ENCODE measurements at places on chromosomes 4 and X.

GRCh38 chr4:89324671-89325070 lies 17.1 kb upstream of the GPRIN3 start:
- DNase-seq, result peak; percentile 25

DNA sequence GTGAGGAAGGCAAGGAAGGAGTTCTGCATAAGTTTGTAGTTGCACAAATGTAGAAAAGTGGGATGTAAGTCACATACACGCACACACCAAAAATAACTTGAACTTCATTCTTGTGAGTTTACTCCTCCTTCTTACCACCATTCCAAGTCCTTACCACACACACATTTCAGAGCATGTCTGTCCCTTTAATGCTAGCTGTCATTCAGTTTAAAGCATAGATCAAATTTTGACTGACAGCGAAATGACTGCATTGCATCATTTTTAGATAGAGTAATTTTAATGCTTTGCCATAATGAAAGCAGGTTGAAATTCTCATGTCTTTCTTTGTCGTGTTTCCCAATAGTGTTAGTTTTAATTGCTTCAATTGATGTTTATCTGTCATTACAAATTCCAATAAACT lies 629.6 kb upstream of the HTR2C start:
- DNase-seq, result no peak

DNA sequence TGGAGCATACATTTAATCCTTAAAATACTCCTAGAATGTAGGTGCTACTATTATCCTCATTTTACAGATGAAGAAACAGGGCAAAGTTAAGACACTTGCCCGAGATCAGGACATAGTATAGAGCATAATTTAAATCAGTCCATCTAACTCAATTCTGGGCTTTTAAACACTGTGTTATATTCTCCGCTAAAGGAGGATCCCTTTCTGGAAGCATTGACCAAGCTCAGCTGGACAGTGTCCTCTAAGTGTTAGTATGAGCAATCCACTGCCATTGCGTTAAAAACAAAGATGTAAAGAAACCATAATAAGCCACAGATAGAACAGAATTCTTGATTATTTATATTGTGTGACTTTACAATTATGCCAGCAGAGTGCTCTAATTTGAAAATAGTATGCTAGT lies 207.0 kb downstream of the ARHGAP24 start:
- DNase-seq, result no peak

GRCh38 chr4:19010761-19011160 lies 989.2 kb upstream of the LCORL start:
- DNase-seq, result no peak

DNA sequence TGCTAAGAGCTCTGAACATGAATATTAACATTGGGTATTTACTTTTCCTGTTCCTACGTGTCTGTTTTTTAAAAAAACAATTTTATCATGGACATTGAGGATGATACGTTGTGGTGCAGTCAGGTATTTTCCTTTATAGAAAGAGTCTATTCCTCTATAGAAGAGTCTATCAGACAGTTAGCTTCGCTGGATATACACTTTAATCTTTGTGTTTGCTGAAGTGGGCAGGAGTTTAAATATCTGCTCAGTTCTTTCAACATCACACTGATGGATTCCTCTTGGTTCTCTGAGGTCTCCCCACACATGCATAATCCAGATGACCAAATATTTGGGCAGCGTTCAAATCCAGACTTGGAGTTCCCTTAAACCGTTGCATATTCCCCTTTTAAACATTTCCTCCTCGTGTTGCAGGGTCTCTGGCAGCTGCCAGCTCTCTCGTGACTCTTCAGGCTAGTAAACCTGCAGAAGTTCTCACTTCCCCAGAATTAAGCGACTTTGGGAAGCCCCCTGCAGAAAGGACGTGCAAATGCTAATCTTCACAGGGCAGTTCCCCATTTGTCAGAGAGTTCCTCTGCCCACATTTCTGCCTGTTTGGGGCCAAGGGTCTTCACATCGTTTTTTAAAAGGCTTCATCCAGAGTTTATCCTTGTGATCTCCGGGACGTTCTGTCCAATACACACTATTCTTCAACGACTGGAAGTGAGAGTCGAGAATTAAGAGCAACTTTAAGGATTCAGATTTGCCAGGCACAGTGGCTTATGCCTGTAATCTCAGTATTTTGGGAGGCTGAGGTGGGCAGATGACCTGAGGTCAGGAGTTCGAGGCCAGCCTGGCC lies 20.5 kb upstream of the DHRSX start:
- DNase-seq, result no peak

DNA sequence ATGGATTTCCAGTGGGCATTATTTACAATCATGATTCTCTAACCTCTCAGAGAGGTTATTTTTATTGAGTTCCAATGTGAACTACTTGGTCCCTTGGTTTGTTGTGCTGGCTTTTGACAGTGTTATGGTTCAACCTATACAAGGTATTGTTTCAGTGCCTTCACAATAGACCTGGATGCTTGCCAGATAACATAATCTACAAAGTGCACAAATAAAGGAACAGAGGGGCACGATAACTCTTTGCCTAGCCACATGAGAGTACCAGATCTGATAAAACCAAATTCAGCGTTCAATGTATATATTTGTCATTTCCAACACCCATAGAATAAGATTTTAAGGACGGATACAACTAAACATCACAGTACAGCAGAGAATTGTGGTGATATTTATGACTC lies 120.8 kb downstream of the RASL11B start:
- no peak for DNase-seq

GRCh38 chr4:53987761-53988171 lies 76.6 kb downstream of the CHIC2 start:
- peak; percentile 45 for DNase-seq

DNA sequence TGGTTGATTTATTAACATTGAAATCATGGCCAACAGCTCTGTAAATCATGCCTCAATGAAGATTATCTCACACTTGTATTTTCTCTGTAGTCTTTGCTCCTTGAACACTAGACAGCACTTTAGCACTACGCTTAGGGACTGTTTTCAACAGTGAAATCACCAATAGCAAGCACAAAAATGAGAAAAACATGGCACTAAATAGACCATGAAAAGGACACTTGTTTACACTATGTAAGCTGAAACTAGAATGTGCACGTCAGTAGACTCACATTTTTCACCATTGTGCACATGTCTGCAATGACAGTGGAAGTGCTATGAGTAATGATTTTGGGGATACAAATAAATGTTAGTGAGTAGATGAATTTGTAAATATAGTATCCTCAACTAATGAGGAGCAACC lies 3.1 kb downstream of the BMP2K start:
- peak; percentile 57 for DNase-seq

- no peak for DNase-seq
These were observed 803 bp downstream of the CNGA1 start for GRCh38 chr4:48015678-48016077.

GRCh38 chr4:20680736-20681135 lies 19.5 kb upstream of the PACRGL start:
- no peak for DNase-seq

DNA sequence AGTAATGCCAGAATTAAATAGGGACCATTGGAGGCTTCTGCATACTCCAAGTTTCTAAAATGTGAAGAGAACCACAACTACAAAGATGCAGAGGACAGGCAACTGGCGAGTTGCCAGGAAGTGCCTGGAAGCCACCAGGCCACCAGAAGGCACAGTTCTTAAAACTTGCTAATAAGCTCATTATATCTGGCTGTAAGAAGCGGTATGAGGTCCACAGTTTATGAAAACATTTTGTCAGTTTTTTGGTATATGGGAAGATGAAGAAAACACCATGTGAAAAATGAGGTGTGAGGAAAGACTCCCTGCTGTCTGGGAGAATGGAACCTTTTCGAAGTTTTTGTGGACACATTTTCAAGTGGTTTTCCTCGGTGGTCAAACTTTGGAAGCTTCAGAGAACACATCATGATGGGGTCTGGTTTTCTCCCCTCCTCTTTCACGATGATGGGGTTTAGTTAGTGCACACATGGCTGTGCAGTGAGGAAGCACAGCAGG lies 202.7 kb downstream of the NR3C2 start:
- no peak for DNase-seq

DNA sequence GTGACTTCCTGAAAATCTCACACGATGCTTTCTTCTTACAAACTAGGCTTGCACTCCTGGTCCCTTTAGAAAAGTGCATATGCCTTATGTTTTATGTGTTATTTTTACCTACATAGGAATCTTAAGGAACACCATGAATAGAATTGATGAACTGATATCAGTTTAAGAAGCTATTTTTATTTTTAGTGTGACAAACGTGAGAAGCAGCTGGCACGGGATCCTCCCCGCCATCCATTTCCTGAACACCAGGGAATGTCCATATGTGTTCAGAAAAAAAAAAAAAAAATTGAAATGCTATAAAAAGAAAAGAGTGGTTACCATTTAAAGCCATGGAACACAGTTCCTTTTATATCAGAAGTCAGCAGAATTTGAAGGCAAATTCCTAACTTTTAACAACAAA lies 1096.1 kb upstream of the PRKX start:
- no peak for DNase-seq

GRCh38 chr4:148112231-148112982 lies 329.8 kb downstream of the NR3C2 start:
- DNase-seq, result peak; percentile 86

GRCh38 chrX:119984652-119985051 lies 41.1 kb upstream of the NKAP start:
- no peak for DNase-seq

DNA sequence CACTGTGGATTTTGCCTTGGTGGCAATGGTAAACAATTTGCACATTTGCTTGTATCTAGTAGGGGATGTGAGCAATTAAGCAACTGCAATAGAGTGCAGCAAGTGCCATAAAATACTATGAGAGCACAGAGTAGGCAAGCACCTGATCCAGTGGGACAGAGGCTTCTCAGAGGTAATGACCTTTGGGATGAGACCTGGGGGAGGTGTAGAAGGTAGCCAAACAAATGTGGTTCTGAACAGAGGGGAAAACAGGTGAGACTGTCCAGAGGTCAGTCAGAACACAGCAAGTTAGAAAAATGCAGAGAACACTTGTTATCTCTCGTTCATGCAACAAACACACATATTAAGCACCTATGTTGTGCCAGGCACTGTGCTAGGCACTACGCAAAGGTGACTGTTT lies 21.4 kb upstream of the ANK2 start:
- DNase-seq, result no peak

- DNase-seq, result peak; percentile 0
These were observed 49.4 kb upstream of the PRR32 start for GRCh38 chrX:126770179-126770578.
